ENCODE measurements at places on chromosomes 11 and 22. TPM values are rescaled to one million over a fixed set of nuclear protein-coding genes. Genes with fewer than 3 reads are reported as not detected.

PATE2 gene
- not detected for total RNA-seq

- DNase-seq = no peak
Measured at GRCh38 chr22:44995105-44995514, 14.7 kb downstream of the PHF21B start.

DNA sequence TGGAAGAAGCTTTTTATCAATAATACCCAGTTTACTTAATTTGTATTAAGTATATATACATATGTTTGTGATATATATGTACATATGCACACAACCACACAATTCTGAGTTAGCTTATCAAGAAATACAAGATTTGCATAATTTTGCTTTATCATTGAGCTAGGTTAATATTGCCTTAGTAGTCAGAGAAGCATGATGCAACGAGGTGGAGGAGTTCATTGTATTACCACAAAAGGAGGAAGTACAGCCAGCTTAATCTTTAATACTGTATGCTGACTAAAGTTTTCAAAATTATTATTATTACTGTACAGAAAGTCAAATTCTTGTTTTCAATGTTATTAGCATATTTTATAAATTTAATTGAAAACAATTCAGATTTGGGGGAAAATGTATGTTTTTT is 278.4 kb upstream of the PDGFD start:
- DNase-seq = no peak

- DNase-seq = no peak
Measured at GRCh38 chr11:92692826-92693546, 276.5 kb upstream of the MTNR1B start.

GRCh38 chr11:12120031-12121008 is 9.9 kb downstream of the MICAL2 start:
- DNase-seq = no peak

OR52A5 gene
- not detected for total RNA-seq

FOLR1 gene
- total RNA-seq = 0.32 TPM

DNA sequence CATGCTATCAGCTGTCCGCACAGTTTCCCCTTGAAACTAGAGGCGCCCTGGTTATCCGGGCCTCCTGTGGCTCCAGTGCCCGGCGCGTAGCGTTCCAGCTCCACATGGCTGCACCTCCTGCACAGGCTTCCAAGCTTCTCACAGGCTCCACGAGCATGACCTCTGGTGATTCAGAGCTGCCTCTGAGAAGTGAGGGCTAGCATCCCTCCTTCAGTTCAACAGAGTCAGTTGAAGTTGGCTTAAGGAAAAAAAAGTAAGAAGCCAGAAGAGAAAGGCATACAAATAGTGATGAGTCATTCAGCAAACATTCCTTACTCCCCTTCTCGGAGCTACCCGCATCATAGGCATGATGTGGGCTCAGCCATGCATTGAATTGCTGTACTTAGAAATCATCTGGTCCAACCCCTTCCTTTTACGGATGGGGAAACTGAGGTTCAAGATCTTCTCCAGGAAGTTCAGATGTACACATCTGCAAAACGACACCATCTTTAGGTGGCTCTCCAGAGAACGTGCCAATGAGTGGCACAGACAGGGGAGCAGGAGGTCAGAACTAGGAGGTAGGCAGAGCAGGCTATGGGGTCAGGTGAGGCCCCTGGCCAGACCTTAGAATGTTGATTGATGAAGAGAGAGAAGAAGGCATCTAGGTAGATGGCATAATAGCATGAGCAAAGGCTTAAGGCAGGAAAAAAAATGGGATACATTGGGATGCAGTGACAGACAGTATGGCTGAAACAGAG is 216.3 kb upstream of the TBCEL start:
- DNase-seq = no peak

- DNase-seq = peak; percentile 80
Measured at GRCh38 chr11:1344056-1344635, 34.7 kb upstream of the TOLLIP start.

DNA sequence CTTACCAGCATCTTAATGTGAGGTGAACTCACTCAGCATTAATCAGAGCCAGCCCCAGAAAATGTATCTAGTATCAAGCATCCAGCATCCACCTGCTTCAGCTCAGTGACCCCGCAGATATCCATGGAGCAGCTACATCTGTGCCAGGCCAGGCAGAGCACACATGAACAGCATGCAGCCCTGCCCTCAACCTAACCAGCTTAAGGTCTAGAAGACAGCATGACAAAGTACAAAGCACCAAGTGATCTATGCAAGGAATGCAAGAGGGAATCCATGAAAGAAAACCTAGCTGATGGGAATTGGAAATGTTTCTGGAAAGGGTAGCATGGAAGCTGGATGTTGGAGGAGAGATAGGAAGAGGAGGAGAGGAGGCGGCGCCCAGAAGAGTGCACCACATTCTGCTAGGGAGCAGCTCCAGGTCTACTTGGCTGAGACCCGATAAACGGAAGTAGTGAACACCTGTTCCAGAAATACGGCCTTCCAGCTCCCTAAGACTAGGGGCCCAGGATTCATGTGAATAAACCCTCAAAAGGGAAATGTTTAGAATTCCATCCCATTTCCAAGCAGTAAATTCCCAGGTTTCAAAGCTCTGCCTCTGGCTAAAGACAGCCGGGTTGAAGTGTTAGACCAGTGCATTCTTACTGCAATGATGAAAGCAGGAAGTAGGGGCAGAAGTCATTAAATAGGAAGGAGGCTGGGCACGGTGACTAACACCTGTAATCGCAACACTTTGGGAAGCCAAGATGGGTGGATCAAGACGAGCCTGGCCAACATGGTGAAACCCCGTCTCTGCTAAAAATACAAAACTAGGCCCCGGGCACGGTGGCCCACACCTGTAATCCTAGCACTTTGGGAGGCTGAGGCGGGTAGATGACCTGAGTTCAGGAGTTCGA is 23.5 kb upstream of the L3MBTL2 start:
- DNase-seq = peak; percentile 55

- no peak for DNase-seq
Measured at GRCh38 chr22:43745783-43746356, 66.2 kb downstream of the EFCAB6 start.

CARD10 gene
- total RNA-seq = 10.8 TPM

C22orf15 gene
- total RNA-seq = not detected
